Esophagus (tissue), 2 donors: ENCODE measurements at places on chromosomes 1 and 21. TPM values are rescaled to one million over a fixed set of nuclear protein-coding genes. Genes with fewer than 3 reads are reported as not detected.

The KRTAP21-2 gene
- polyA plus RNA-seq: not detected

The SH3GLB1 gene
- polyA plus RNA-seq: 39.2 TPM

The IGSF21 gene
- 0.06 TPM for polyA plus RNA-seq

The SLAMF8 gene
- polyA plus RNA-seq: 0.33 TPM

The GSTM2 gene
- 52.0 TPM for polyA plus RNA-seq

The GPATCH2 gene
- polyA plus RNA-seq: 2.3 TPM

The OR2G6 gene
- polyA plus RNA-seq: not detected

The PLD5 gene
- 0.04 TPM for polyA plus RNA-seq
